ENCODE measurements at places on chromosomes 13 and 19. TPM values are rescaled to one million over a fixed set of nuclear protein-coding genes. Genes with fewer than 3 reads are reported as not detected.

Gene GARIN5B
- not detected for total RNA-seq

Gene CGB8
- not detected for total RNA-seq

Gene CYP2S1
- 13.2 TPM for total RNA-seq

GRCh38 chr19:4444765-4445741, 12.5 kb downstream of the UBXN6 start:
- no peak overlapping the region for H3K4me3 ChIP-seq
- no peaks in the 10 kb centered on the region for H3K4me1 ChIP-seq
- peaks cover 28% of the 10 kb centered on the region for H3K36me3 ChIP-seq
- no peaks in the 10 kb centered on the region for H3K27me3 ChIP-seq
- no peak for DNase-seq
- no peak overlapping the region for H3K27ac ChIP-seq

Gene ATP4A
- total RNA-seq, result not detected

DNA sequence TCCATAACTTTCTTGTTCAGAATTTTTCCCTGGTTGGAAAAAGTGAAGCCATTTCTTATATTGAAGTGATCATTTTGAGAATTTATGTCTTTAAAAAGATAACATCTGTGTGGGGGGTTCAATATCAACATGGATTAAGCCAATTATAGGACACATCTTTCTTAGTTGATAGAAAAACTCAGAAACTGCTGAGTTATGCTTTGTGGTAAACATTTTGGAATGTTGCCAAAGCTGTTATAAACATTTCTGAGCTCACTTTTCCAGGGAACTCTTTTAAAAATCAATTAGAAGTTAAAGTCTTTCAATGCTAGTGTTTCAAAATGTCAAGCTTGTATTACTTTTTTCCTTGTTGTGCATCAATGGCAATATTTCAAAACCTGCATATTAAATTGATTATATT, 248.8 kb downstream of the DACH1 start:
- no peak overlapping the region for H3K4me3 ChIP-seq
- no peaks in the 10 kb centered on the region for H3K4me1 ChIP-seq

DNA sequence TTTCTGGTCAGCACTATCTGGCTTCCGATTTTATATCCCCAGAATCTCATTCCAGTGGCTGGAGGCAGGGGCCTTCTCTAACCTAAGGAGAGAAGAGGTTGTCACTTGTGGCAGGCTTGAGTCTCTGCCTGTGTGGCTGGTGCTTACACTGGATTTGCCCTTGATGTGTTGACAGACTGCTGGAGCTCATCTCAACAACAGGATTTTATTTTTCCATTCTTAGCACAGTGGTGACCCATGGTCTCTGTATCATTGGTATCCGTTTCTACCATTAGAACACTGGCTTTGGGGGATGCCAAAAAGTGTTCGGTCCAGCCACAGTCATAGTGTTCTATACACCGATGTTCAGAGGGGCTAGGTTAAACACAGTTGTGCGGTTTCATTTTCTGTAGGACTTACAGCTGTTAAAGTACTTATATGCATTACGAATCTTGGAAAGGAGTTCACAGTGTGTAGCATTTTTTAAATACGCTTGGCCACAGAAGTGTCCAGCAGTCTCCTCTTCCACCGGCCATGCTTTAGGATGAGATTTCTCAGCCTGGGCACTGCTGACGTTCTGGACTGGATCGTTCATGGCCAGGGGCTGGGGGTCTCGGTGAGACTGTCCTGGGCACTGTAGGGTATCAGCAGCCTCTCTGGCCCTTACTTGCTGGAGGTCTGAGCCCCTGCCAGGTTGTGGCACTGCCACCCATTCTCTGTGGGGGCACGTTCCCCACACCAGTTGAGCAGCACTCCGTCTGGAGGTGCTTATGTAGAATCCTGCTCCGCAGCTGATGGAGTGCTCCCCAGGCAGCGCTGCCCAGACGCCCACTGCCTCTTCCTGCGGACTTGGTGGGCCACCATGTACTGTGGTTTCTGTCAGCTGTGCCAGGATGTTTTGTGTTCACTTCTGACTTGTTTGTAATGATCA, 41.4 kb upstream of the TEX29 start:
- peak; percentile 23 for DNase-seq
- H3K27ac ChIP-seq, result peak overlapping the region; percentile 55
- no peaks in the 10 kb centered on the region for H3K4me1 ChIP-seq
- H3K4me3 ChIP-seq, result no peak overlapping the region

DNA sequence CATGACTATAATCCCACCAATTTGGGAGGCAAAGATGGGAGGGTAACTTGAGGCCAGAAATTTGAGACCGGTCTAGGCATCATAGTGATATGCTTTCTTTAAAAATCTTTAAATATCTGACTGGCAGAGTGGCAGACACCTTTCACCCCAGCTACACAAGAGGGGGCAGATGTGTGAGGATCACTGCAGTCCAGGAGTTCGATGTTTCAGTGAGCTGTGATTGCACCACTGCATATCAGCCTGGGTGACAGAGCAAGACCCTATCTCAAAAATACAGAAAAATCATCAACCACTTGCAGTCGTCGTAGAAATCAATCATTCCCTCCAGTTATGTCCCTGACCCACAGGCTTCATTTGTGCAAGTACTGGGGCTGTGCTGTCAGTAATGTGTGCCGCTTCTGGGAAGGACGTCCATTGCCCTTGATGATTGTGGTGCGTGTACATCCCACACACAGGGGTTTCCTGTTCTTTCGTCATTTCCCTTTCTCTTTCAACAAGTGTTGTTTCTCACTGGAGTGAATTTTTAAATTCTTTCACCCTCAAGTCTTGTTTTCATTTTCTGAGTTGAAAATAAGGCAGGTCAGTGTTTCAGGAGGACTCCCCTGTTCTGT, 1.4 kb downstream of the LGALS14 start:
- no peak overlapping the region for H3K4me3 ChIP-seq
- H3K4me1 ChIP-seq, result no peaks in the 10 kb centered on the region
- DNase-seq, result no peak
- no peaks in the 10 kb centered on the region for H3K36me3 ChIP-seq

All from lung (tissue), 17 donors.